ENCODE measurements at places on chromosomes 5 and 9.

- no peak for DNase-seq
These were observed 7.2 kb downstream of the PDLIM4 start for GRCh38 chr5:132264546-132265335.

DNA sequence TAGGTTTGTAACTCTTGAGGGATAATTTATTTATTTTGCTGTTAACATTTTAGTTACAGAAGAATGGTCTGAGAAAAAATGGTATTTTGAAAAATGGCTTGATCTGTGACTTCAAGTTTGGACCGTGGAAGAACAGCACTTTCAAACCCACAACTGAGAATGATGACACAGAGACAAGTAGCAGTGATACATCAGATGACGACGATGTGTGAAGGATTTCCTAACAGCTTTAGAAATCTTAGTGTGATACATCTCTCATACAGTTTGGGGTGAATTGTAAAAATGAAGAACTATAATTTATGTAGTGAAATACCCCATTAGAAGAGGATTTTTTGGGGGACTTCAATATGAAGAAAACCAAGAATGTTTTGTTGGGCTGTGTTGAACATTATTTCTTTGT is 88.7 kb downstream of the GPBP1 start:
- no peak for DNase-seq

DNA sequence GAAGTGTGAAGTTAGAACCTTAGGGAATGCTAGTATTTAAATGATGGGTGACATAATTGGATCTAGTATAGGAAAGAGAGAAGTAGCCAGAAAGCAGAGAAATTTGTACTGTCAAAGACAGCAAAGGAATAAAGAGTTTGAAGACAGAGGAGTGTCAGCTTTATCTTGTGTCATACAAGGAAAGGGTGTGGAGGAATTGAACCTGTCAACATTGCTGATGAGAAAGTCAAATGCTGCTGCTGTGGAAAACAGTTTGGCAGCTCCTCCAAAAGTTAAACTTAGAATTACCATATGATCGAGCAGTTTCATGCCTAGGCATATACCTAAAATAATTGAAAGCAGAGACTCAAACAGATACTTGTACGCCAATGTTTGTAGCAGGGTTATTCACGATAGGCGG is 63.7 kb downstream of the DENND4C start:
- DNase-seq: no peak

- no peak for DNase-seq
These were observed 780.7 kb downstream of the NR2F1-AS1 start for GRCh38 chr5:92800365-92800764.

DNA sequence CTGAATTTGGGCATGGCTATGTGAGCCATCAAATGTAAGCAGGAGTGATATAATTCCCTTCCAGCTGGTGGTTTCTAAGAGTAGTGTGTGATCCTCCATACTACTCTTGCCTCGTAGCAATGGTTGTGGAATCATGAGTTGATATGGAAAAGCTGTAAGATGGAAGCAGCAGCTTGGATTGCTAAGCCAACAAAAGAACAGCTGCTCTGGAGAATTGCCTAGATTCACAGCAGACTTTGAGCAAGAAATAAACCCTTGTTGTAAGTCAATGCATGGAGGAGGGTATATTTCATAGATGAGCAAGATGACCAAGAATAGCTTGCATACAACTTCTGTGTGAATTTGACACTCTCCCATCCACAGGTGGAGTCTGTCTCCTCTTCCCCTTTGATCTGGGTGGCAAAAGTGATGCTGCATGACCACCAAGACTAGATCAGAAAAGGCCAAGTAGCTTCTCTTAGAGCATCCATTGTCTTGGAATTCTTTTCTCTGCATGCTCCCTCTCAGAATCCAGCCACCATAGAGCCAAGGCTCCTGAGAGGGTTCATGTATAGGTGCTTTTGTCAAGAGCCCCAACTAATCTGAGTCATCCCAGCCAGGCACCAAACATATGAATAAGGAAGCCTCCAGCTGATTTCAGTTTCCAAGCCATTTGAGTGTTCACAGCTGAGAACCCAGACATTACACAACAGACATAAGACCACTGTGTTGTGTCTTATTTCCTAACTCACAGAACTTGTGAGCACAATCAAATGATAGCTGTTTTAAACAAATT is 79.0 kb downstream of the PRLR start:
- DNase-seq: no peak

DNA sequence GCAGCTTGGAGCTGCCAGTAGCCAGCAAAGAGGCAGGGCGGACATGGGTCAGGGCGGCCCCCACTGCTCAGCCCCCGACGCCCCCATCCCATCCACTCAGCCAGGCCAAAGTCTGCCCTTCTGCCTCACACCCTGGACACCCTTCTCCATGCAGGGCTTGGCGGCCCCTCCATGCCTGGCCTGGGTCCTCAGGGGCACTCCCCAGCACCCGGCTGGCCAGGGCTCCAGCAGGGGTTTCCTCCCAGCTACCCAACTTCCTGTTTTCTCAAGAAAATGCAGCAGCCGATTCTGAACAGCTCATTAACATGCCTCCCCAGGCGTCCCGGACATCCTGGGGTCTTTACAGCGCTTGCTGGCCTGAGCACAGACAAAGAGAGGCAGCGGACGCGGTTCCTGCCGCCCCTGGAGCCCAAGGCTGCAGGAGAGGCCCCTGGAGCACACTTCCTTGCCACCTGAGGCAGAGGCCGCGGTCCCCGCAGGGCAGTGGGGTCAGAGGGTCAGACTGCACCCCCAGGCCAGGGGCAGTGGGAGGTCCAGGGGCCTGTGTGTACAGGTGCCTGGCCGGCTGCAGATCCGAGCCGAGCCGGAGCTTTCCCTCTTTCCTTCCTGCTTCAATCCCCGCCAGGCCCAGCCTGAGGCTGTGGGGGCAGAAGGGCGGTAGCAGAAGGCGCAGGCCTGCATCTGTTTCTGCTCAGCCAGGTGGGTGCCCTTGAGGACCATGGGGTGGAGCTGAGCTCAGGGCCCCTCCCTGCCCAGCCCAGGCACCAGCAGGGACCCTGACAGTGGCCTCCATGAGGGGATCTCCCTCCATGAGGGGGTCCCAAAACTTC is 18.7 kb upstream of the NRARP start:
- DNase-seq: peak; percentile 36

GRCh38 chr9:80899208-80899607 is 790.1 kb downstream of the TLE1 start:
- DNase-seq: no peak

GRCh38 chr5:31702712-31703111 is 63.8 kb downstream of the PDZD2 start:
- no peak for DNase-seq

GRCh38 chr9:110452227-110452801 is 114.7 kb upstream of the TXNDC8 start:
- DNase-seq: no peak

- no peak for DNase-seq
These were observed 25.3 kb upstream of the TLR4 start for GRCh38 chr9:117678871-117679270.

DNA sequence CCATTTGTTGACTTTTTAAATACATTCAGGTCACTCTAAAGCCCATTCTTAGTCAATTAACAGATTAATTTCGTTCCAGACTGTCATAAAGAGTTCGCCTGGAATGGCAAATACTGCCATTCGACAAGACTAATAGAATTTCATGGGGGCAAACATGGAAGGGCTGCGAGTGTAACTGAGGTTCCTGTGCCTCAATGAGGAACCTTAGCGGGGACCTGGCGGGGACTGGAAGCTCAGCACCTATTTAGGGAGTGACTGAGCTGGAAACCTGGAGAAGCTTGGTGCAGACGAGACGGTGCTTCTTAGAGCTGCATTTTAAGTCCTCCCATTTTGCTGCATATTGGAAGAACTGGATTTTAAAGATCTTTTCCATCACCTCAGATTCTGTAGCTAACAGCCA is 3.4 kb downstream of the VCAN start:
- peak; percentile 25 for DNase-seq

DNA sequence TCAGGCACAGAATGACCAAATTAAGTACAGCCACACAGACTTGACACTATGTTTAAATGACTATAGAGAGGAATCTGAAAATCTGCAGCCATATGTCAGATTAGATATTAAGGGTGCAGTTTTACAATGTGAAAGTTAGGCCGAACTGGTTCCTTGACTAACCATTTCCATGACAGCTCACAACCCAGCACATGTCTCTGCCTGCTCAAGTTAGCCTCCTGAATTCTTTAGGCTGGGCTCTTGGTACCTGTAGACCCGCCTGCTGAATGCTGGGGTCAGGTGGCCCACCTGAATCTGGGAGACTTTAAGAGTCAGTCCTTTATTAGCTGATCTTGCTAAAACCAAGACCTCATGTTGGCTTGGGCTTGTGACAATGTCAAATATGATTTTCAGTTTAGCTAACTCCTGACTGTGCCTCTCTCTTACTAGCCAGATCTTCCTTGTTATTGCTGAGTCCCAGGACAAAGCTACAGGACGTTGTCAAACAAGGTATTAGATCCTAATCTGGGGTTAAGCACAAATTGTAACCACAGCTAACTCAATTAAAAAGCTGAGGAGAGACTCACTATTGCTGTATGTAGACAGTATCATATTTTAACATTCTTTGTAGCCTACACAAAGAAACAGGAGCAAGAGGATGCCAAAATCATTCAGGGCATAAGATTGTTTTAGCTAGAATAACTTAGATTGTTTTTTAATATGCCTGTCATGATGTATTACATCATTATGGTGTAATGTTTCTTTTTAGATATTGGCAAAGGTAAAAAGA is 490.9 kb downstream of the SEMA5A start:
- DNase-seq: no peak

GRCh38 chr5:178998441-178998840 is 3.3 kb upstream of the GRM6 start:
- DNase-seq: no peak

GRCh38 chr5:38697013-38697412 is 140.6 kb upstream of the LIFR start:
- no peak for DNase-seq

DNA sequence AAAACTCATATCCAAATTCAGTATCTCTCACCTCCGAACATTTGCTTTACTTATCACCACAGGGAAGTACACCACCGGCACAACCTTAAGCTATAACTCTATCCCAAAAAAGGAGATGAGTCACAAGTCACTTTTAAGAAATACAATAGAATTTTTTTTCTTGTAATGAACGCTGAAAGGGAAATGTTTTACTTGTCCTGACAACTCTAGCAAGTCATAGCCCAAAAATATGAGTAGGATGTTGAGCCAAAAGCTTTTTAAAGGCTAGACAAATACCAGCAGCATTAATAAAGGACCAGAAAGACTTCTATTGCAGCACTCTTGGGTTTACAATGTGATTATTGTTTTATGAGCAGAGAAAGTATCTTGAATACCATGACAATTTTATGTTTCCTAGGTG is 147.3 kb upstream of the FST start:
- no peak for DNase-seq

GRCh38 chr5:136676685-136677084 is 311.3 kb upstream of the TRPC7 start:
- DNase-seq: no peak

DNA sequence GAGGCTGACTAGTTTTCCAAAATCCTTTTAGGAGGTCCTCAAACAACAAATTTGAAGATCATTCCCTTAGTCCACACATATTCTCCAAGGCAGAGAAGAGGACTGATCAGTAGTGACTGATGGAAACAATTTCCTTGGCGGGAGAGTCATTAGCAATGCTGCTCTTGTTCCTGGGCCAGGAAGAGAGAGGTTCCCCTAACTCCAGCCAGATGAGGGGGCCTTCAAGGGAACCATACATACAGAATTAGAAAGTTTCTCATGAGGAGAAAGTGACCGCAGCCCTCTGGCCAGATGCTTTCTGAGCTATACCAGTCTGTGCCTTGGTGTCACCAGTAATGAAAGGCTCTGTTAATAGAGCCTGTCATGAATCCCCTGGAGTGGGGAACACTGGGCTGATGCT is 539.4 kb downstream of the BNC2 start:
- DNase-seq: no peak

- DNase-seq: no peak
These were observed 9.3 kb downstream of the ZBTB43 start for GRCh38 chr9:126814091-126814490.

- DNase-seq: no peak
These were observed 30.8 kb upstream of the RECK start for GRCh38 chr9:36005891-36006290.

GRCh38 chr9:89793551-89793950 is 188.7 kb downstream of the GADD45G start:
- DNase-seq: no peak

Data from left ventricle myocardium superior (tissue), 1 donor.